GM03348 (cell line): ENCODE measurements at places on chromosomes 7 and 10.
A peak's percentile ranks its signal among the peaks of the same experiment; 100 is the strongest.

GRCh38 chr7:36037121-36037662 is 115.9 kb upstream of the EEPD1 start:
- no peak for DNase-seq

GRCh38 chr10:109588259-109588658 is 335.1 kb downstream of the XPNPEP1 start:
- no peak for DNase-seq

DNA sequence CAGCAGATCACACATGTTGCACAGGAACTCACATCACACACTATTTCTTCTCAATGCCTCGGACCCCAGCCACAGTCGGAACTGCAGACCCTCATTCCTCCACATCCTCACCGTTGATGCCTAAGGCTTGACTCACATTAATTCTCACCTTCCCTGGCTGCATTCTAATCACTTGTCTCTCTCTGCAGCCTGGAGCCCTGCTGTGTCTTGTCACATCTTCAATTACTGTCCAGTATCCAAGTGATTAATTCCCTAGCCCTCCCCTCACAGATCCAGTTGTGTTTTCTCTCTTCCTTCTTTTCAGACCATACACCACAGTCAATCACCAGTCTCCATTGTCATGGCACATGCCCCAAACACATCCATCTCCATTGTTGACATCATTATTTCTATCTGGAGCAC is 592.4 kb upstream of the IGFBP3 start:
- no peak for DNase-seq

- DNase-seq, result peak; percentile 44
These were observed 11.6 kb upstream of the SVIL start for GRCh38 chr10:29646238-29646902.

DNA sequence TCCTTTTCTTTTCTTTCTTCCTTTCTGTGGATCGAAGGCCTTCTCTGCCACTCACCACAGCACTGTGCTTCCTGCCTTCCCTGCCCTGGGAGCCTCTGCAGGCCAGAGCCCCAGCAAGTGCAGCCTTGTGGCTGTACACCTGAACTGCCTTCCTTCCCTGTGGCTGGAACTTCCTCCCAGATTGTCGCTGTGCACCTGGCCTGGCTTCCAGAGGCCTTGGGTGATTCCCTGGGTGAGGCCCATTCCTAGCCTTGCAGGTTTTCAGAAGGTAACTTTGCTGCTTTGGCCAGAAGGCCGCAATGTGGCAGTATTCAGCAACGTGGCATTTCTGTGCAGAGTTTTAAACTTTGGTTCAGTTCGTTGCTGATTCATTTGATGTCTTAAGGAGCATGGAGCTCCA is 50.1 kb upstream of the RASGEF1A start:
- DNase-seq, result no peak

GRCh38 chr7:69941077-69941651 is 342.9 kb downstream of the AUTS2 start:
- no peak for DNase-seq

DNA sequence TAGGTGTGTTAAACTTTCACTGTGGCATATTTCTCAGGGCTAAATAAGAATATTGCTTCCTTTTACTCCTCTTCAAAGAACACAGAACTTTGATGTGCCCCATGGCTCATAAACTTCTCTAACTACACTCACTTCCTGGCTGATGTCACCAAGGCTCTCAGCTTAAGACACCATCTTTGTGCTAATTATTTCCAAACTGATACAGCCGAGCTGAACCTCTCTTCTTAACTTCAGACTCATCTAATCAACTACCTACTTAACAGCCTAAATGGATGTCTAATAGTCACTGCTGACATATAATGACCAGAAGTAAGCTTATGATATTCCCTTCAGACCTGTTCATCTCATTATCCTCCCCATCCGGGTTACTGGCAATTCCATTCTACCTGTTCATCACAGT is 3.6 kb downstream of the C10orf67 start:
- DNase-seq, result no peak

GRCh38 chr10:130714742-130715467 is 578.7 kb downstream of the GLRX3 start:
- no peak for DNase-seq
